ENCODE measurements at places on chromosomes 4 and X. TPM values are rescaled to one million over a fixed set of nuclear protein-coding genes. Genes with fewer than 3 reads are reported as not detected.

GRCh38 chr4:37533286-37534033, 152.7 kb downstream of the RELL1 start:
- no peak for DNase-seq
- no peaks in the 10 kb centered on the region for H3K4me1 ChIP-seq
- no peak overlapping the region for H3K4me3 ChIP-seq
- H3K36me3 ChIP-seq: no peaks in the 10 kb centered on the region
- H3K27me3 ChIP-seq: no peaks in the 10 kb centered on the region

DNA sequence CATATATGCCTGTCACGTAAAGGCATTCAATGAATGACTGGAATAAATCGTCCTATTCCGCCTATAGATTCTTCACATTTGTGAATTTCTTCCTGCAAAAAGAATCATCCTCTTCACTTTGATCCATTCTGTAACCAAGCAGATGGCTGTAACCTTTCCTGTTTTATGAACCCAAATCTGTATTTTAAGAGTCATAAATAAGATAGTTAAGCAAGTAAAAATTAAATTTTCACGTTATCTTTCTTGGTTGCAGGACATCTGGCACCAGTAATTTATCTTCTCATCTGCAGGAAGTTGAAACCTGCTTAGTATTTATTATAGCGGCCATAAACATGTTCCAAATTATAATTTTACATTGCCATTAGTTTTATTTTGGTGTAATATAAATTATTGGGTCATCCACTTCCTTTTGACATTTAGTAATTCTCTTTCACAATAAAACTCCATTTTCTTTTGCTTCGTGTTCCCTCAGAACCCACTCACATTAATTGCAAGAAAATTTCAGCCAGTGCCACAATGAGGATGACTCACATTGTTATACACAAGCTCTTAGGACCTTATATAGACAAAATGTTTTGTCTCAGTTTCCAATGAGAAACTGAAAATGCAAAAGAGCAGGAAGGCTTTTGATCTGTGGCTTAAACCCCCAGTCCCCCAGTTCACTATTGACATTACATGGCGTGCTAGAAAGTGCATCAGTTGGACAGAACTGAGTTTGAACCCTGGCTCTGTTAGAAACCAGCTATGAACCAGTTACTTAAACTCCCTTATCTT, 51.1 kb downstream of the TMEM156 start:
- peaks cover 9% of the 10 kb centered on the region for H3K4me1 ChIP-seq
- DNase-seq: no peak
- no peaks in the 10 kb centered on the region for H3K27me3 ChIP-seq
- no peak overlapping the region for H3K4me3 ChIP-seq
- no peaks in the 10 kb centered on the region for H3K36me3 ChIP-seq
- H3K27ac ChIP-seq: no peak overlapping the region

- H3K4me1 ChIP-seq: no peaks in the 10 kb centered on the region
- H3K27ac ChIP-seq: no peak overlapping the region
- no peak for DNase-seq
- no peak overlapping the region for H3K4me3 ChIP-seq
- H3K36me3 ChIP-seq: no peaks in the 10 kb centered on the region
- H3K27me3 ChIP-seq: peaks cover 3% of the 10 kb centered on the region
Measured at GRCh38 chr4:142528433-142528832, 317.7 kb downstream of the INPP4B start.

- H3K4me3 ChIP-seq: no peak overlapping the region
- no peaks in the 10 kb centered on the region for H3K4me1 ChIP-seq
- H3K36me3 ChIP-seq: no peaks in the 10 kb centered on the region
- no peaks in the 10 kb centered on the region for H3K27me3 ChIP-seq
Measured at GRCh38 chrX:151009582-151009981, 26.4 kb downstream of the HMGB3 start.

GRCh38 chr4:82754513-82755165, 44.0 kb downstream of the SCD5 start:
- no peak for DNase-seq
- H3K36me3 ChIP-seq: no peaks in the 10 kb centered on the region
- no peak overlapping the region for H3K27ac ChIP-seq
- H3K27me3 ChIP-seq: peaks cover 2% of the 10 kb centered on the region
- peaks cover 15% of the 10 kb centered on the region for H3K4me1 ChIP-seq
- no peak overlapping the region for H3K4me3 ChIP-seq

- no peak for DNase-seq
- H3K4me3 ChIP-seq: no peak overlapping the region
- peaks cover 17% of the 10 kb centered on the region for H3K27me3 ChIP-seq
- peaks cover 17% of the 10 kb centered on the region for H3K36me3 ChIP-seq
- no peak overlapping the region for H3K27ac ChIP-seq
Measured at GRCh38 chr4:8901335-8901734, 29.7 kb upstream of the HMX1 start.

- H3K4me1 ChIP-seq: no peaks in the 10 kb centered on the region
- H3K27ac ChIP-seq: no peak overlapping the region
- no peak for DNase-seq
- peaks cover 4% of the 10 kb centered on the region for H3K27me3 ChIP-seq
Measured at GRCh38 chrX:47177079-47177478, 16.6 kb upstream of the UBA1 start.

Gene C4orf50
- total RNA-seq: 0.56 TPM

Gene HHIP
- total RNA-seq: 9.7 TPM

Gene LINC00632
- 89.8 TPM for total RNA-seq

Gene NPY2R
- total RNA-seq: not detected

All from glutamatergic neuron (in vitro differentiated cells).